Hepatic stellate cell (primary cell): ENCODE measurements at places on chromosomes 2 and 18.

GRCh38 chr2:209614690-209615369 lies 156.8 kb upstream of the UNC80 start:
- DNase-seq = no peak

- DNase-seq = peak; percentile 40
Observed at GRCh38 chr2:46669996-46670793, 190.8 kb downstream of the TMEM247 start.

GRCh38 chr2:29317801-29318485 lies 202.7 kb downstream of the CLIP4 start:
- no peak for DNase-seq

DNA sequence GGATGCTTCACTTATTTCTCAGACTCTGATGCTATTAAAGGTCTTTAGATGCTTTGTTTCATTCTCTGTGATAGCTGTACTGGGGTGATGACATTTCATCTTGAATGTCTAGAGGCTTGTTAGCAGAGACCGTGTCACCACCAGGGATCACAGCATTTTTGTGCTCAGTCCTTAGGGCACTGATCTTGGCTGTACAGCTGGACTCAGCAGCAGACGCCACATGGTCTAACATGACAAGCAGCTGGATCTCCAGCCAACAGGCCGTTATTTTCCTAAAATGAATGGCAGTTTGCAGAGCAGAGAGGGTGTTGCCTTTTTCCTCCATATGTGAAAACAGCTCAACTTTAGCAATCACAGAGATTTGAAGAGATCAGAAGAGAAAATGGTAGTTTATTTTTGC lies 491.8 kb downstream of the CDH2 start:
- DNase-seq = no peak

DNA sequence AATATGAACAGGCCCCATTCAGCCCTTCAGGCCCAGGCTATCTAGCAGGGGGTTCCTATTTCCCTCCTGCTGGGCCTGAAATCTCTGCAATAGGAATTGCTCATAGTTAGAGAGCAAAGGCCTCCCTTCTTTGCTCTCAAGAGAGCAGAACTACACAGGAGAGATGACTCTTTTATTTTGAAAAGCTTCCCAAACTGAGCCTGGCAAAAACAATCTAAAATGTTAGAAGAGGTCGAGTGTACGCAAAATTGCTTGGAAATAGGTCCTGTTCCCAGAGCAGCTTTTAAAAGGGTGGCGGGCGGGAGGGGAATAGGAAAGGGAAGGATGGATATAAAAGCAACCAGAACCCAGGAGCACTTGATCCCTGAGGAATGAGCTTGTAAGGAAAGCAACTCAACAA lies 68.4 kb upstream of the APCDD1 start:
- DNase-seq = no peak

DNA sequence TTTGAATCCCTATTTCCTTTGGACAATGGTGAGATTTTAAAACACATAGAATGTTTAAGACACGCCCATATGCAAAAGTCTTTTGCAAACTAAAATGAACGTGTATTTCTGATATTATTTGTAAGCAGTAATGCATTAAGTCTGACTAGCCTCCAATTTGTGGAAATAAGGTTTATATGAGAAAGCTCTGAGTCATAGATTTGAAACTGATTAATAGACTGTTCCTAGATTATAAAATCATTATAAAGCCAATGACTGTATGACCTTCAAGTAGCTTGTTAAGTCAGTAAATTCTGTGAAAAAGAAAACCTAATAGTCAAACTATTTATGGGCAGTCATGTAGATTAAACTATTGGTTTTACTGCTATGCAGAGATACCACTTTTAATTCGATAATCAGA lies 12.8 kb upstream of the EFEMP1 start:
- DNase-seq = no peak

- no peak for DNase-seq
Observed at GRCh38 chr2:54904836-54905235, 145.4 kb downstream of the RTN4 start.

DNA sequence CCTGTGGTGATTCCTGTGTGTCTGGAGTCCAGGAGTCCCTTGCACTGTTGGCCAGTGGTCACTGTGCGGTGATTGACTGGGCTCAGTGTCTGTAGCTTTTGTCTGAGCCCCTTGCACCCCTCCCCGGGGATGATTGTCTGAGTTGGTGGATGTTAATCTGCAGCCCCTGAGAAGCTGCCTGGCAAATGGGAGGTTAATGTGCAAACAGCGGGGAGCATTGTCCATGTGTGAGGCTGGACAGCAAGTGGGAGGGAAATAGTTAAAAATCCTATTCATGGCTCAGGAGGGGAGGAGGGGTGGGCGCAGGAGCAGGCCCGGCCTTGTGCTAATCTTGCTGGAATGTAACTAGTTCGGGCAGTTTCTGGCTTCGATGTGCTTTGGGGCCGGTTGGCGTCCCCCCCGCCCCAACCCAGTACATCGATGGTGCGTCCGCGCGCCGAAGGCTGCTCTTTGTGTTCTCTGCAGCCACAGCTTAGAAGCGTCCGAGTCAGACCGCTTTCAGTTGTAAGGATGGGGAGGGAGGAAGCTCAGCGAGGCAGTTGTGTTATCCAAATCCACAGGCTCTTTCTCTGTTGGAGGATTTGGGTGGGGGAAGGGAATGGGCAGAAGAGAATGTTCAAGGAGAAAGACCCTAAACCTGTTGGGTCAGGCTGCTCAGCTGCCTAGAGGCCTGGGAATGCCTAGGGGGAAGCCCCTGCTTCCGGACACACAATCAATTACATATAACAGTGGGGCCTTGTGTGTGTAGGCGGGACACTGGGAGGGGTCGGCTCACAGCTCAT lies 71.8 kb downstream of the TGOLN2 start:
- peak; percentile 81 for DNase-seq

- DNase-seq = no peak
Observed at GRCh38 chr2:25419678-25420242, 78.0 kb upstream of the DNMT3A start.

- no peak for DNase-seq
Observed at GRCh38 chr2:48728840-48729239, 26.7 kb downstream of the LHCGR start.

DNA sequence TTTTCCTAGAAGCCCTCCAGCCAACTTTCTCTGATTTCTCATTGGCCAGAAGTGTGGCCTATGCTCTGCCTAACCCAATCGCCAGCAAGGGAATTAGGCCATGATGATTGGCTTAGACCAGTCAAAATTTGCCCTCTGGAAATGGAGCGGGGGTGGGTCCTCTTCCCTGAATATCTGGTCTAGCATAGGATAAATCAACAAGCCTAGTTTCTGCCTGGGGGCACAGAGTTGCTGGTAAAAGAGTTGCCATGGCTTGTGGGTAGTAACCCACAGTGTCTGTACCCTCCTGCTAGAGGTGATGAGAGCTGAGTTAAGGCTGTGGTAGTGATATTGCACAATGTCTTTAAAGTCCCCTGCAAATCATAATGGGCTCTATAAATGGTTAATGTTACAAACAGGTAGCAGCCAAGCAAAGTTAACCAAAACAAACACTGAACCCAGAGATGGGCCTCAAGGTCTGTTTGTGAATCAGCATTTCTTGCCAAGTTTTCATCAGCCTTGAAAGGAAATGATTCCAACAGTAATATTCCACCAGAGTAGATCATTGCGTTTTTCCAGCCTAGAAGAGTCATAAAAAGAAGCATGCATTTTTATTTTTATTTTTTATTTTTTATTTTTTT lies 19.3 kb downstream of the GALM start:
- DNase-seq = no peak

- no peak for DNase-seq
Observed at GRCh38 chr2:227397562-227397961, 9.8 kb upstream of the SCYGR1 start.

GRCh38 chr18:76379226-76380126 lies 115.6 kb downstream of the ZNF516 start:
- DNase-seq = no peak

- no peak for DNase-seq
Observed at GRCh38 chr2:144541396-144541795, 21.5 kb upstream of the ZEB2 start.

- DNase-seq = no peak
Observed at GRCh38 chr2:113230531-113230930, 48.2 kb downstream of the PAX8 start.

DNA sequence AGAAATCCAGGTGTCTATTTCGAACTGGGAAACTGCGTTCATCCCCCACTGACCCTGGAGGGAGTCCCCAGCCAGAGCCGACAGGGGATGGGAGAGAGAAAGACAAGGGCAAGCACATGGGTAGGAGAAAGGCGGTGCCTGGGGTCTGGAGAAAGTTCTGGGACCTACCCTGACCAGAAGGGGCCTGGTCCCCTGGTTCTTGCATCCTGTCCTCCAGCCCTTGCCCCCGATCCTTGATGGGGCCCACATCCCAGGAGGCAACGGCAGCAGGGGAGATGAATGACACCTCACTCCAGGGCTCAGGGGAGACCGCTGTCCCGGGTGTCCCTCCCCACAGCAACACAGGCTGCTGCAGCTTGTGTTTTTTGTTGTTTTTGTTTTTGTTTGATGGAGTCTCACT lies 4.9 kb downstream of the ADCY3 start:
- no peak for DNase-seq

GRCh38 chr2:14433946-14434495 lies 198.5 kb upstream of the LRATD1 start:
- no peak for DNase-seq

- peak; percentile 59 for DNase-seq
Observed at GRCh38 chr18:22169889-22170420, 566 bp downstream of the GATA6 start.

GRCh38 chr18:22829781-22830180 lies 103.3 kb upstream of the RBBP8 start:
- no peak for DNase-seq

- no peak for DNase-seq
Observed at GRCh38 chr2:20755132-20755800, 67.6 kb downstream of the LDAH start.

DNA sequence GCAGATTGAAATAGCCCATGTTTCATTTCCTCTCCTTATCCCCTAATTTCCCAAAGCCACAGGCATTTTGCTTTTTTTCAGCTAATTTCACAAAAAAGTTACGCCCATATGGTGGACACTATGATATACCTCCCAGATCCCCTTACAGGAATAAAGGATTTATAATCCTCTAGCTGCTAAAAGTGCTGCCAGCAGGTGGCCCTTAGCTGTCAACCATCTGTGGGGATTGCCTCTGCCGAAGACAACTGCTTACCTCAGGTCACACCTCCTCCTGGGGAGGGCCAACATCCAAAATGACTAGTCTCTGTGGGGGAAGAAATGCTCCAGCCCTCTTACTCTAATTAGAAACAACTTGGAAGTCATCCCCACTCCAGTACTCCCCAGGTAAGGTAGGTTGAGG lies 61.0 kb upstream of the EPB41L3 start:
- DNase-seq = no peak

GRCh38 chr2:229417916-229418315 lies 146.8 kb upstream of the PID1 start:
- no peak for DNase-seq

DNA sequence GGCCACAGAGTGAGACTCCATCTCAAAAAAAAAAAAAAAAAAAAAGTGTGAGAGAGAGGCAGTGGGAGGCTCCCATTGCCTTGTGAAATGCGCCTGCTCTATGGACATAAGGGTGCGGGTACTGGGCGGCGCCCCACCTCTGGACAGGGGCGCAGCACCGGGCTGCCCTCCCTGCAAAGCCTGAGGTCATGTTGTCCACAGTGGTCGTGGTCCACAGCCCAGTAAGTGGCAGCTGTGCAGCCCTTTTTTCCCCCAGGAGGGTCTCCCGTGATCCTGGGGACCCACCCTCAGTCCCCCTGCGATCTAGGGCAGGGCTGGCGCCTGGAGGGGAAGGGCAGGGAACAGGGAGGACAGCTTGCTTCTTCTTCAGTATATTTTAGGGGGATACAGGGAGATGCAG lies 37.8 kb downstream of the LPIN1 start:
- no peak for DNase-seq

GRCh38 chr2:233245406-233245805 lies 6.1 kb upstream of the ATG16L1 start:
- no peak for DNase-seq

DNA sequence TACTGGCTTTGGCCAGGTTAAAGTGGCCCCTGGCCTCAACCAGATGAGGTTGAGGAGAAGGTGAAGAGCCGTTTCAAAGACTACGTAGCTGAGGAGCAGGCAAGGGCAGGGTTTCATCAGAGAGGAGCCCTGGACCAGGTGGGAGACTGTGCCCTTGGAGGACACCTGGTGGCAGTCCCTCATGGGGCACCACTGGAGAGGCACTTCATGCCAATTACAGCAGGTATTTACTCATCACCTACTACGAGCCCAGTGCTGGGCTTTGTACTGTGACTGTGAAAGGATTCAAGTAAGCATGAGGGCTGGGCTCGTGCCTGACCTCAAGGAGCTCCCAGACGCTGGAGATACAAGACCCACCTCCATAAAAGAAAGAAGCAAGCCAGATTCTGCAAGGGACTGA lies 37.6 kb downstream of the SMAD7 start:
- no peak for DNase-seq

DNA sequence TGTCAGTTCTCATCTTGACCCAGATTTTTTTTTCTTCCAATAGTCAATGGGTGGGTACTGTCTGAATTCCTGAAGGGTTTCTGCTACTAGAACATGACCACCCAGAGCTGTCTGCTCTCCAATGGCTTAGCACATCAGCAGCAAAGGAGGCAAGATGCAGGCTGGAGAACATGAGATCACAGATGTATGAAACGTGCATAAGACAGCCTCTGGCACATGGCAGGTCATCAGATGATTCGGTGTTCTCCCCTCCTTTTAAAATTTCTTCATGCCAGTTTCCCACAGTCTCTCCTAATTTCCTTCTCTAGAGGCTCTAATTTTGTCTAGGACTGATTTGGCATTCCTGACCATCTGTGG lies 359.3 kb upstream of the TNP1 start:
- no peak for DNase-seq

- no peak for DNase-seq
Observed at GRCh38 chr2:1884933-1885580, 140.7 kb upstream of the PXDN start.

GRCh38 chr2:173792166-173792565 lies 173.0 kb downstream of the SP3 start:
- DNase-seq = no peak

- no peak for DNase-seq
Observed at GRCh38 chr2:200351815-200352214, 45.3 kb downstream of the SPATS2L start.

- no peak for DNase-seq
Observed at GRCh38 chr2:209322905-209323512, 100.8 kb upstream of the MAP2 start.

DNA sequence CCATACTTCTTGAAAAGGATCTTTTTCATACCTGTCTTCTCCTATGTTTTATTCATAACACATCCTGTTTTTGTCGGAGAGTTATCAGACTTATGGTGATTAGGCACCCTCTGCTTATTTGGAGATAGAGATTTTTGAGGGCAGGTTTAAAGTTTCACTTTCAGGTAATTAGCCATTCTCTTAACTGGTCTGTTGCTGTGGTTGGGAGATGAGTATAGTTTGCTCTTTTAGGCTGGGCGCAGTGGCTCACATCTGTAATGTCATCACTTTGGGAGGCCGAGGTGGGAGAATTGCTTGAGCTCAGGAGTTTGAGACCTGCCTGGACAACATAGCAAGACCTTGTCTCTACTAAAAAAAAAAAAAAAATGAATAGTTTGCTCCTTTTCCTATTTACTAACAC lies 25.3 kb downstream of the SFTPB start:
- no peak for DNase-seq
